ENCODE measurements at places on chromosomes 7 and 10.

- no peak for DNase-seq
These were observed 34.3 kb downstream of the CFAP46 start for GRCh38 chr10:132907821-132908620.

DNA sequence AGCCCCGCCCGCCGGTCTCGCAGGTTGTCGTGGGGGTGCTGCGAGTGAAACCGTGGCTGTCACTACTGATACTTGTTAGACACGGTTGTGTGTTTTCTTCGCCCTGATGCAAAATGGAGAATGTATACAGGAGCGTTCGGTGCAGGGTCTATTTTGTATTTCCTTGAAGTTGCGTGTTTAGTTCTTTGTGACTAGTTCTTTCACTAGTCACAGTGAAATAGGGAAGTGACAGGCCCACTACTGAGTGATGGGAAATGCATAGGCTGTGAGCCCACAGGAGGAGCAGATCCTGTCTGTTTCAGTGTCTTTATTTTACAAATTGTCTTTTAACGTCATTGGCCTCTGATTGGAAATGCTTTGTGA is 675 bp downstream of the ABRAXAS2 start:
- DNase-seq = peak; percentile 38

DNA sequence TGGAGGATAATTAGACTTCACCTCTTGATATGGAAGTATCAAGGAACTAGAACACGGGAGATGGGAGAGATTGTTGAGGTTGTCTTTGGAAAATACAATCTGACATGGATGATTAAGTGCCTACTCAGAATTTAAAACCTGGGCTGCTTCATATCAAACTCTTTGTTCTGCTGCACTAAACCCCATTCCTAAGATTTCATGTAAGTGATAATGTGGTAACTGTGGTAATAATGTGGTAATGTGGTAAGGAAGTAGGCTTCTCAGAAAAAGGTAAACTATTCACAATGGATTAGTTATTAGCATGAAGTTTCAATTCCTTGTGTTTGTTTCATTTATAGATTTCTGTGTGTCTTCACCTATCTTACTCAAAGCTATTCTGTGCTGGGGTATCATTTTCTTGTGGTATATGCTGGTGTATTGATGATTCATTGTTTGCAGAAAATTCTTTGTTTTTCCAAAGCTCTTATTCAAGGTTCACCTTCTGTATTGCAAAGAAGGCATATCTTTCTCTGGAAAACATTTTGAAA is 129.9 kb upstream of the TAC1 start:
- no peak for DNase-seq

- DNase-seq = no peak
These were observed at the start of gene NANOS1 for GRCh38 chr10:119029613-119030420. Gene NANOS1, plus strand, starts transcription at chr10:119029714. Its CDS starts 88 bp downstream, at chr10:119029802.

- peak; percentile 71 for DNase-seq
These were observed 1.9 kb upstream of the ARL4A start for GRCh38 chr7:12685550-12685949.

GRCh38 chr10:133104068-133104962 is 16.6 kb downstream of the ADGRA1 start:
- DNase-seq = no peak
